ENCODE measurements at places on chromosomes 5 and 9.

DNA sequence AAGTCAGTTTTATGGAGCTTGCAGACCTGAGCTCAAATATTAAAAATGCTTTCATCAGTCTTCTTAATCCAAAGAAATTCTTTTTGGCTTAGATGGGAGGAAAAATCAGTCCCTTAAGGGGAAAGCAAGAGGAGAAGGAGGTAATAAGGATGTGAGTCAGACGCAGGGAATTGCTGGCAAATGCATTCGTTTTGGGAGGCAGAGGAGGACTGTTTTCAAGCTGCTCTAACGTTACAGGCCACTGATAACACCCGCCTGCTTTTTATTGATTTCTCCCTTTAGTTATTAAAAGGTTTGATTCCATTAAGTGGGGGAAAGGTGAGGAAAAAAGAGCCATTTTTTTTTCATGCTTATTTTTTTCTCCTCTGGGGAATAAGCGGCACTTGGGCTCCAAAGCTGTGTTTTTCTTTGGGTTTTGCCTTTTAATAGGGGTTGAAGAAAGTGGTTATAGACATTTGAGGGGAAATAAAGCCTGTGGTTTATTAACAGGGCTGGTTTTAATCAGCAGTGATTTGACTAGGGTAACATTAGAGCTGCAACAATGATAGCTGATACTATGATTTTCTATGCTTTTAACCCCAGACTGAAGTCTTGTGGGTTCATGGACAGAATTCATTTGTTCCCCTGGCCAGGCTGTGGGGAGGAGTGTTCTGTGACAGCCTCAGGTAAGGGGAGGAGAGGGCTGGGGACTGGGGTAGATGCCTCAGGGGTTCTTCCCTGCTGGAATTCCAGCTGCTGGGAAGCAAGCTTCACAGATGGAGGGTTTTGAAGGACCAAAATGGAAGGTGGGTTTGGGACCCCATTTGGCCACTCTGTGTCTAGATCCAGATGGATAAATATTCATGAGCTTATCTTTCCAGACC lies 225.2 kb downstream of the GAS1 start:
- no peaks in the 10 kb centered on the region for H3K36me3 ChIP-seq
- H3K27me3 ChIP-seq: no peaks in the 10 kb centered on the region
- peak overlapping the region; percentile 95 for H3K27ac ChIP-seq
- H3K4me3 ChIP-seq: no peak overlapping the region
- H3K4me1 ChIP-seq: peaks cover 2% of the 10 kb centered on the region

GRCh38 chr9:114231719-114232449 lies 76.5 kb downstream of the COL27A1 start:
- no peaks in the 10 kb centered on the region for H3K27me3 ChIP-seq
- H3K4me3 ChIP-seq: no peak overlapping the region
- no peaks in the 10 kb centered on the region for H3K36me3 ChIP-seq
- H3K4me1 ChIP-seq: no peaks in the 10 kb centered on the region
- no peak overlapping the region for H3K27ac ChIP-seq

DNA sequence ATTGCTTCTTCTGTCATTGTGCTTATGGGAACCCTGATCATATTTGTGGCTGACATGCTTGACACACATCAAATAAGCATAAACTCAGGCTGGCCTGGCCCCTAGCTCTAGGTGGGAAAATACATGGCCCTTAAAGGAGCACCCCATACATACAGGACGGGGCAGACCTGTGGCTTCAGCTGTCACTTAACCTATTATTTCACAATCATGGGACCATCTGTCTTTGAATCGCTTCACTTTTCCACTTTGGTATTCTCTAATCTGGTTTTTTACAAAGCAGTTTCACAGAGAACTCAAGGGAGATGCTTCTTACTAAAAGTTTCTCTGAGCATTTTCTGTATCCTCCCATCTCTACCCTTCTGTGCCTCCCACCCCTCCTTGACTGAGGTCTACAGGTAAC lies 34.6 kb upstream of the LRRTM2 start:
- H3K4me1 ChIP-seq: no peaks in the 10 kb centered on the region
- no peaks in the 10 kb centered on the region for H3K27me3 ChIP-seq
- H3K27ac ChIP-seq: no peak overlapping the region
- H3K4me3 ChIP-seq: no peak overlapping the region

GRCh38 chr5:547086-547924 lies 23.1 kb upstream of the SLC9A3 start:
- no peaks in the 10 kb centered on the region for H3K4me1 ChIP-seq
- DNase-seq: no peak
- H3K36me3 ChIP-seq: no peaks in the 10 kb centered on the region
- no peak overlapping the region for H3K4me3 ChIP-seq
- no peak overlapping the region for H3K27ac ChIP-seq

- H3K27ac ChIP-seq: no peak overlapping the region
- no peaks in the 10 kb centered on the region for H3K4me1 ChIP-seq
- no peak overlapping the region for H3K4me3 ChIP-seq
- no peak for DNase-seq
Observed at GRCh38 chr5:44774279-44774880, 34.4 kb upstream of the MRPS30 start.

DNA sequence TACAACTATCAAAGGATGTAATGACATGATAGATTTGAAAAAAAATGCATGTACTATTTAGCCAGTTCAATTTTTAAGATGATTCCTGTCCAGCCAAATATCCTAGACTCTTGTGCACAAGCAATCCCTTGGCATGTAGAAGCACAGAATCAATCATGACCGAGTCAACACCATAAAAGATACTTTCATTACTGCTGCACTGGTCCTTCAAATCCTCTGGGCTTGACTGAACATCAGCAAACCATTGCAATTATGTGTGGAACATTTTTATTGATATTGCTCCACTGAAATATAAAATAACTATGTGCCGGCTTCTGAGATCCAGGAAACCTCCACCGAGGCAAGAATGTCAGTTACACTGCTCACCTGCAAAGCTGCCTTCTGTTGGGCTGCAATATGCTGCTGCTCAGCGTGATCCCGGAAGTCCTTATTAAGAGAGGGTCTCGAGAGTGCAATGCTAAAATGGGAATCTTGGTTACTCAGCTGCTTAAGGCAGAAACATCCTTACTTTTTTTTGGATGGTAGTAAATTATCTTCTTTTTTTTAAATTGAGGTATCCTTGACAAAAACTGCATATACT lies 28.7 kb downstream of the INIP start:
- no peak for DNase-seq
- no peaks in the 10 kb centered on the region for H3K27me3 ChIP-seq
- no peaks in the 10 kb centered on the region for H3K4me1 ChIP-seq
- no peak overlapping the region for H3K4me3 ChIP-seq
- H3K36me3 ChIP-seq: peaks cover 5% of the 10 kb centered on the region

DNA sequence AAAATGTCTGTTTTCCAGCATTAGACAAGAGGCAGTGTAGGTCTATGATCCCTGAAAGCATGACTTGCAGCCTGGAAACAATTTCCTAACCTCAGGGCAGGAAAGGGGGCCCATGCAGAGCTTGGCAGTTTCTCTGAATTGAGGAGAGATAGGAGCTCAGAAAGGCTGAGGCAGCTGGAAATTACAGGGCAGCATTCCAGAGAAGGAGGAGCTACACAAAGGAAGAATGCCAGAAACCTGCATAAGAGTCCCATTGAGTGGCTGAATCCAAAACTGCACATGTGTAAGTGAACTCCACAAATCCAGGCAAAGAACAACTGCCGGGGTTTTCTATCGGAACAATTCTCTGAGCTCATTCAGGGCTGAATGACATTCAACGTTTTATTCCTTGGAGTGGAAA lies 346.8 kb downstream of the PIK3R1 start:
- no peak overlapping the region for H3K27ac ChIP-seq
- no peaks in the 10 kb centered on the region for H3K36me3 ChIP-seq
- no peaks in the 10 kb centered on the region for H3K4me1 ChIP-seq
- H3K4me3 ChIP-seq: no peak overlapping the region
- H3K27me3 ChIP-seq: no peaks in the 10 kb centered on the region
- no peak for DNase-seq

All from breast epithelium (tissue), 4 donors.